ENCODE measurements at places on chromosomes 4 and X.

DNA sequence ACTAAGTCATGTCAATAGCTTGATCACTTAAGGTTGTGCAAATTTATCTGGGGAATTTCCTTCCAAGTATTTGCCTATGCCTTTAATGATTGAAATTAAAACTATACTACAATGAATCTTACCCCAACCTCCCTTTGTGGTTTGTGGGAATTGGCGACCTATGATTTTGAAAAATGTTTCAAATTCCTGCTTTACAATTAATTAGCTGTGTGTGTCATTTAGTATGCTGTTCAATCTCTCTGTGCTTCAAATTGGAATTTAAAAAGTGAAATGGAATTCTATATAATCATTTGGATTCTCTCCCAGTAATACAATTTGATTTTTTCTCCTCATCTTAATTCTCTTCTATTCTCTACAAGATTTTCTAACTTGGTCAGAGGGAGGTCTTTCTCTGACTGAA, 2319.5 kb downstream of the ARAP2 start:
- no peak for DNase-seq

DNA sequence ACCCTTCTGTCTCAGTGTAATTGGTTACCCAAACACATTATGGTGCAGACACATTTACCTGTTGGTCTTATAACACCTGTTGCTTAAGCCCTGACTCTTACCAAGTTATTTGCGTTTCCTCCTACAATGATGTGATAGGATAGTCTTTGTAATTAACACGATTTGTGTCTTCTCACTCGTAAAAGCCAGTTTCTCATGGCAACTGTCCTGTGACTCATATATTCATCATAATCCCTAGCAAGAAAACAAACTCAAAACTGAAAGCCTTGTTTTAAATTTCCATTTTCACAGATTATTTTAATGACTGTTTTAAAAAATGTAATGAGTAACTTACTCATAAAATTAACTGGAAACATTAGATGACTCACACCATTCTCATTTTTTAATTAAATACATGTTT, 495.2 kb downstream of the NLGN4X start:
- no peak for DNase-seq

DNA sequence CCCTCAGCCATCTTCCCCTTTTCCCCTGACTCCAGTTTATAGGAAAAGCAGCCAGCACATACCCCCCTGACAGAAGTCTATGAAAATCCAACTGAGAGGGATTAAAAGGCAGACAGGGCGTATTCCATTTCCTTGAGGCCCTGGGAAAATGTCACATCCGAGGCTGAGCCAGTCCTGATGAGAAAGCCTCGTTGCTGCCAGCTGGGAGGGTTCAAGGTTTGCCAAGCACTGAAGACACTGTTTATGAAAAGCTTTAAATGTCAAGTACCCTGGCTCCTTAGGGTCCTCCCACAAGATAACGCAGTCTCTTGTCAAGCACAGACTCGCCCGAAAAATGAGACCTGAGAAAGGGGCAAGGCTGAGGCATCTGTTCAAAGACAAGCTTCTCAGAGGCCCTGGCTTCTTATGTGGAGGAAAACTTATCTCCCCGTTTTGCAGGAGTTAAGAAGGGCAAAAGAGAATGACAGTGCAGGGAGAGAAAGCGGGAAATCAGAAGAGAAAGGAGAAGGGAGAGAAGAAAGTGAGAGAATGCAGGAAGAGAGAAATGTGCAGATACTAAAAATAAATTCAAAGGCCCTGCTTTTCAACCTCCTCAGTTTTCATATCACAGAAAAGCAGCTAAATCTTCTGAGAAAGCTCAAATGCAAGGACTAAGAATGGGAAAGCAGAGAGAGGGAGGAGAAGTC, 44.7 kb downstream of the SCD5 start:
- no peak for DNase-seq

DNA sequence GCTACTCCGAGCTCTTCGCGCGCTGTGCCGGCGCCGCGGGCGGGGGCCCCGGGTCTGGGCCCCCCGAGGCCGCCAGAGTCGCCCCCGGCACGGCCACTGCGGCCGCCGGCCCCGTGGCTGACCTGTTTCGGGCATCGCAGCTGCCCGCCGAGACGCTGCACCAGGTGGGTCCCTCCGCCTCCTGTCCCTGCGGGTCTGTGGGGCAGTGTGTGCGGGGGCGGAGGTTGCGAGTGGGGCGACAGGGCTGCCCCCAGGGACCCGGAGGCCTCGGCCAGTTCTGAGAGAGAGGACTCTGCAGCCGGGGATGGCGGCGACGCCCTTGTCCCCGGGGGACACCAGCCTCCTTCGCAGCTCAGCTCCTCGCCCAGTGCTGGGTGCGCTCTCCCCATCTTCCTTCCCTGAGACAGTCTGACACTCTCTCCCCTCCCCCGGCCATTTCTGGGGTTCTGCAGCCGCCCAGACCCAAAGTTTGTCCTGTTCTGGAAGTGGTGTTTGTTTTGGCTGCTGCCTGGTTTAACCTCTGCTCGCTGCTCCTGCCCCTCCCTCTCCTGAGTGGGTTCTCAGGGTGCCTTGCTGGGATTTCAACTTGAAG, 609 bp downstream of the REPS2 start:
- no peak for DNase-seq

DNA sequence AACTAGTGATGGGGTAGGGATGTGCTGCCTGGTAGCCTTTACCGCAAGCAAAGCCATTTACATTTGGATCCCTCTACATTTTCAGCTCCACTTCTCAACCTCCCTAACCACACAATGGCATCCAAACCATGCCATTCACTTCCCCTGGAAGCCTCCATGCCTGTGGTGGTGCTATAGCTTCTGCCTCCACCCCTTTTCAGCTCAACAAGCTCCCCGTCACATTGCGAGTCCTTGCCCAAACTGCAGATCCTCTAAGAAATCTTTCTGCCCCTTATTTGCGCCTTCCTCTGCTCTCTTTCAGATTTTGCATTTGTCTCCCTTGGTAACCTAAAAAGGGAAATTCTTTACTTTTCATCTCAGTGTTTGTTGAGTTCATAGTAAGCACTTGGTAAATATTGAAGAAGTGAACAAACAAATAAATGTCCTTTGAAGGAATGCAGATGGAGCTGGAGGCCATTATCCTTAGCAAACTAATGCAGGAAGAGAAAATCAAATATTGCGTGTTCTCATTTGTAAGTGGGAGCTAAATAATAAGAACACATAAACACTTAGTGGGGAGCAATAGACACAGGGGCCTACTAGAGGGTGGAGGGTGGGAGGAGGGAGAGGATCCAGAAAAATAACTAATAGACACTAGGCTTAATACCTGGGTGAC, 6.9 kb downstream of the CYTL1 start:
- DNase-seq: no peak

- no peak for DNase-seq
Observed at GRCh38 chrX:124488412-124489161, 142.2 kb downstream of the SH2D1A start.

- DNase-seq: no peak
Observed at GRCh38 chr4:16686195-16686594, 212.2 kb downstream of the LDB2 start.

- peak; percentile 8 for DNase-seq
Observed at GRCh38 chrX:134669378-134670098, 11.3 kb upstream of the PLAC1 start.

DNA sequence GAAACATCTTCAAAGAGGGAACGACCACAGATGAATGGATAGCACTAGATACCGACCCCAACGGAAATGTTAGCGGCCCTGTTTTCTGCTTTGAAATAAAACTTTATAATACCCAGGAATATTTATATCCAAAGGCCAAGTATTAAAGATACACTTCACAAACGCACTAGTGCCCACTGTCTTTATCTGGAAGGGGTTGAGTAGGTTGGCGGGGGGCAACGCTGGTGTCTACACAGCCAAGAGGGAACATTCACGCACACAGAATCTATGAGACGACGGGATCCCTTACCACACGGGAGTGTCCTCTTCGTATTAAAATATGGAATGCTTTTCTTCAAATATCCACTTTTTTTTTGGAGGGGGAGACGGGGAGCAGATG, 3.3 kb downstream of the HAND2 start:
- DNase-seq: no peak

DNA sequence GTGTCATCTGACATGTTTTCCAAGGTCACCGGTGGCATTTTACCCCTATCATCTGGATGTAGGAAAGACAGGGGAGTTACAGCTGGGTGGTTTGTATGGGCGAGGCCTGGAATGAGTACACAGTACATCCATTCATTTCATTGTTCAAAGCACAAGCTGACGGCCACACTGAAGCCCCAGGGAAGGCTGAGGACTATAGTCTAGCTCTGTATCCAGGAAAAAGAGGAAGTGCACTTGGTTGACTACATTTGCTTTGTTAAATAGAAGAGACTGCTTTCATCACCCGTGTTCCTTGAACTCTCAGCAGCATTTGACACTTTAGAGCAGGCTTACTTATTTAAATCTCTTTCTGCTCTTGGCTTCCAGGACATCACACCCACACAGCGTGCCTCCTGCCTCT, 1041.0 kb upstream of the TENM3 start:
- DNase-seq: no peak

GRCh38 chr4:41753942-41754341, 5.4 kb upstream of the PHOX2B start:
- DNase-seq: no peak

- no peak for DNase-seq
Observed at GRCh38 chrX:44874420-44875184, 1.6 kb downstream of the KDM6A start.

GRCh38 chr4:84688605-84689004, 105.7 kb downstream of the CDS1 start:
- no peak for DNase-seq

DNA sequence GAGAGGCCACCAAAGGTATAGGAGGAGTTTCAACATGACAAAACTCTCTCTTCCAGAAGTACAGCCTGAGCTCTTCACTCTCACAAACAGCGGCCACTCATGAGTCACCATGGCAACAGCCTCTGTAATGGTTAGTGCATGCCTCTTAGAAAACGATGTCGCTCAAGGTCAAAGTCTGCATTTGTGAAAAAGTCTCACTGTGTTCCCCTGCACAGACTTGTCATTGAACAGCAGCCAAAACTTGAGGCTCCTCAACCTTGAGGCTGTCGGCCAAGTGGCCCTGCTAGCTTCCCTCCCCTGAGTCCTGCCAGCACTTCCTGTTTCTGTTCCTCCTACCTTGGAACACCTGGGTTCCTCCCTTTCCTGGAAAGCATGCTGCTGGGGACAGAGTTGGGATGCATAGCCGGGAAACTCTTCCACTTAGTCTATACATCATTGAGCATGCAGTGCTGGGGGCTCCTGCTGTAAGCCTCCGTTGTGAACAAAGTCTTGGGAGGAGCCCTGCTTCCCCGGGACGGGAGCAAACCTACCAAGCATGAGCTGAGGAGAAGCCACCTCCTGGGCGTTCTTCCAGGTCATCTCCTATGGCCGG, 66.6 kb downstream of the ING2 start:
- peak; percentile 71 for DNase-seq

GRCh38 chrX:10197279-10198210, 40.8 kb downstream of the CLCN4 start:
- no peak for DNase-seq

- DNase-seq: peak; percentile 58
Observed at GRCh38 chr4:20681271-20681670, 19.0 kb upstream of the PACRGL start.

DNA sequence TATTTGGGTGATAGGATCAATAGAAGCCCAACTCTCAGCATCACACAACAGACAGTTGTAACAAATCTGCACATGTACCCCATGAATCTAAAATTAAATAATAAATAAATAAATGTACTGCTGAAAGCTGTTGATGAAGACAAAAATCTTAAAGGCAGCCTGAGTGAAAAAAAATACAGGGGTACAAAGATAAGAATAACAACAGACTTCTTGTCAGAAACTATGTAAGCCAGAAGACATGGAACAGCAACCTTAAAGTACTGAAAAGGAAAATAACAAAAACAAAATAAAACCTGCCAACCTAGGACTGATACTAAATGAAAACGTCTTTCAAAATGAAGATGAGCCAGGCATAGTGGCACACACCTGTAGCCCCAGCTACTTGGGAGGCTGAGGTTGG, 25.0 kb upstream of the PDLIM5 start:
- no peak for DNase-seq

DNA sequence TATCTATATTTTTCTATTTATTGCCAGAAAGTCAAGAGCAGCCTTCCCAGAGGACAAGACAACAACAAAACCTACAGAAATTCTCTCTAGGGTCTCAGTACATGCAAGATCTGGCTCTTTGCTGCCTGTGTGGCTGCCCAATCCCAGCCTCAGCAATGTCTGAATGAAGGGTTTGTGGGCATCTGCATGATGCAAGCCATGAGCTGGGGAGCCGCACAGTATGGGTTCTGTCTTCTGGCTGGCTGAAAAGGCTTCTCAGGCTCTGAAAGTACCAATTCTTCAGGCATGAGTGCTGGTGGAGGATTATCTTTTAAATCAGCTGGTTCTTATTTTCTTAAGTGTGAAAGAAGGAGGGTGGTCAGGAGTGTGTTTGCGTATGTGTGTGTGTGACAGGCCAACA, 104.6 kb downstream of the PDGFRA start:
- DNase-seq: no peak

Measured in right lung (tissue), 10 donors.